Activated CD8-positive, alpha-beta memory T cell treated with anti-CD3 and anti-CD28 coated beads, Interleukin-2, amount 10 ng/mL, durations not matched to agents 7 days and 5 days (primary cell): ENCODE measurements at places on chromosomes 1 and 21. TPM values are rescaled to one million over a fixed set of nuclear protein-coding genes. Genes with fewer than 3 reads are reported as not detected.
A peak's percentile ranks its signal among the peaks of the same experiment; 100 is the strongest.

DNA sequence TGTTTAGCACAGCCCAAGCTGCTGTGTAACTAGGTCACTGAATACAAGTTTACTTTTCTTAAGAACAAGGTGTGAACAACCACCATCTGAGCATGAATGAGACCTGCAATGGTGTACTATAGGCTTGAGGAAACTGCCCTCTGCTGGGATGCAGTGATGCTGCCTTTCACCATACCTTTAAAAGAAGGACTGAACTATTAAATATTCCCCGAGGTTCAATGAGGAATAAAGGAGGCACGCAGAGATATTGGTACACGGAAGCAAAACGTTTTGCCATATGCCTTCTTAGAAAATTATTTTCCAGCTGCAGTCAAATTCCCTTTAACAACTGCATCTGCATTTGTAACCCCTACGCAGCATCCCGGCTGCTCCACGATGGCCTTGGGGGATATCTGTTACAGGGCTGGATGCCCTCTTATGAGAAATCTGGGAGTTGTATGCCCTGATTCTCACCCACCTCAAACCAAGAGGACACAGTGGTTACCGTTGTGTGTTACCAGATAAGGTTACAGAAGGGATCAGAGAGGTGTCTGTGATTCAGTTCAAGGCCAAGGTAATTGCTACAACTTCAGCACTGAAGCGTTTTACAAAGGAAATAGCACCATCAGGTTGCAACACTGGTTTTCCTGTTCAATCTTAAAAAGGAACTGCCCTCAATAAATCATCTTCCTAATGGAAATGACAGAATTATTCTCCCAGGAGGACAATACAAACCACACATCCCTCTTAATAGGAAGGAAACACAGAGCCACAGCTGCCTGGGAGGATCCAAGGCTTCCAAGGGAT lies 470.5 kb downstream of the LTN1 start:
- H3K27ac ChIP-seq: no peak overlapping the region
- no peak overlapping the region for H3K4me3 ChIP-seq
- DNase-seq: no peak
- no peaks in the 10 kb centered on the region for H3K36me3 ChIP-seq
- H3K4me1 ChIP-seq: peaks cover 3% of the 10 kb centered on the region

DNA sequence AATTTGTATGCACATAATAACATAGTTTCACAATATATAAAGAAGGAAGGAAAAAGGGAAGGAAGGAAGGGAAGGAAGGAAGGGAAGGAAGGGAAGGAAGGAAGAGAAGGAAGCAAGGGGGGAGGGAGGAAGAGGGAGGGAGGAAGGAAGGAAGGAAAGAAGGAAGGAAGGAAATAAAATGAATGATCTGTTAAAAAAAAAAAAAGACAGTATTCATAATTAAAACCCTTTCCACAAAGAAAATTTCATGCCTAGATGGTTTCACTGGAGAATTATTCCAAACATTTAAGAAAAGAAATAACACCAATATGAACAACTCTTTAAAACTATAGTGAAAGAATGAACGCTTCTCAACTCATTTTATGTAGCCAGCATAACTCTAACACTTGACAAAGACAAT lies 44.8 kb downstream of the CDKN2C start:
- no peaks in the 10 kb centered on the region for H3K36me3 ChIP-seq
- H3K4me1 ChIP-seq: no peaks in the 10 kb centered on the region
- H3K4me3 ChIP-seq: no peak overlapping the region

GRCh38 chr1:173421286-173421685 lies 55.8 kb upstream of the PRDX6 start:
- H3K4me3 ChIP-seq: no peak overlapping the region
- no peaks in the 10 kb centered on the region for H3K36me3 ChIP-seq
- peaks cover 7% of the 10 kb centered on the region for H3K4me1 ChIP-seq
- DNase-seq: no peak
- H3K27ac ChIP-seq: no peak overlapping the region

DNA sequence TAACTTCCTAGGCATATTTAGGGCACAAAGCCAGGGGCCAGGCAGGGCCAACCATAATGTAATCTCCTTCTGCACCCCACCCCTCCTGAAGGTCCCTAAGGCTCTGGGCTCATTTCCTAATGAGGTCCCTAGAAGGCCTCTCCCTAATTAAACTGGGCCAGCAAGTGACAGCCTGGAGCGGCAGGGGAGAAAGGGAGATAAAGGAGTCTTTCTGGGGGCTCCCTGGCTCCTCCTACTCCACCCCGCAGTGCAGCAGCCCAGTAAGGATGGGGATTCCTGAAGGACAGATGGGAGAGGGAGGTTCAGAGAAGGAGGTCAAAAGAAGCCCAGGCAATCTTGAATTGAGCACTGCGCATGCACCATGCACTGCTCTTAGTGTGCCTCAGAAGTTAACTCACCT lies 12.8 kb downstream of the LRP8 start:
- H3K4me1 ChIP-seq: peaks cover 4% of the 10 kb centered on the region
- no peaks in the 10 kb centered on the region for H3K27me3 ChIP-seq

GRCh38 chr21:38784458-38785266 lies 21.1 kb upstream of the ETS2 start:
- H3K27ac ChIP-seq: no peak overlapping the region
- H3K27me3 ChIP-seq: peaks cover 2% of the 10 kb centered on the region
- no peak overlapping the region for H3K4me3 ChIP-seq
- peaks cover 18% of the 10 kb centered on the region for H3K4me1 ChIP-seq
- H3K36me3 ChIP-seq: peaks cover 20% of the 10 kb centered on the region

GRCh38 chr21:28770867-28771661 lies 221.6 kb downstream of the LTN1 start:
- peaks cover 47% of the 10 kb centered on the region for H3K4me1 ChIP-seq
- H3K27ac ChIP-seq: no peak overlapping the region
- no peaks in the 10 kb centered on the region for H3K27me3 ChIP-seq
- H3K36me3 ChIP-seq: peaks cover 40% of the 10 kb centered on the region

GRCh38 chr1:108560874-108561459 lies 1.1 kb downstream of the EEIG2 start:
- no peaks in the 10 kb centered on the region for H3K27me3 ChIP-seq
- H3K27ac ChIP-seq: peak overlapping the region; percentile 88
- peaks cover 43% of the 10 kb centered on the region for H3K4me1 ChIP-seq
- DNase-seq: peak; percentile 76
- no peaks in the 10 kb centered on the region for H3K36me3 ChIP-seq

DNA sequence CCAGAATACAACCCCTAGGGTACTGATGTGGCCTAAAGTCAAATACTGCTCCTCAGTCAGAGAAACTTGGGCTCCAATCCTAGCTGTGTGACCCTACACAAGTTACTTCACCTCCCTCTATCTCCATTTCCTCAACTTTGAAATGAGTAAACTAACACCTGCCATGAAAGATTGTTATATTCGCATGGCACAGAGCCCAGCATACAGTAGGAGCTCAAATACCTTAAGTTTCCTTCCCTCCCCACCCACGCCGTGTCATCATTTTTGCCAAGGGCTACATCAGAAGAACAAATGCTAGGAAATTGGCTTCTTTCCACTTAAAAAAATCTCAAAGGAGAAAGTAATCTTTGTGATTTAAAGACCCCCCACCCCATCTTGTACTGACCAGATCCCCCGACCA lies 22.2 kb upstream of the ZNF362 start:
- no peaks in the 10 kb centered on the region for H3K36me3 ChIP-seq
- DNase-seq: no peak
- H3K4me1 ChIP-seq: peaks cover 17% of the 10 kb centered on the region
- H3K27me3 ChIP-seq: no peaks in the 10 kb centered on the region
- H3K4me3 ChIP-seq: no peak overlapping the region

DNA sequence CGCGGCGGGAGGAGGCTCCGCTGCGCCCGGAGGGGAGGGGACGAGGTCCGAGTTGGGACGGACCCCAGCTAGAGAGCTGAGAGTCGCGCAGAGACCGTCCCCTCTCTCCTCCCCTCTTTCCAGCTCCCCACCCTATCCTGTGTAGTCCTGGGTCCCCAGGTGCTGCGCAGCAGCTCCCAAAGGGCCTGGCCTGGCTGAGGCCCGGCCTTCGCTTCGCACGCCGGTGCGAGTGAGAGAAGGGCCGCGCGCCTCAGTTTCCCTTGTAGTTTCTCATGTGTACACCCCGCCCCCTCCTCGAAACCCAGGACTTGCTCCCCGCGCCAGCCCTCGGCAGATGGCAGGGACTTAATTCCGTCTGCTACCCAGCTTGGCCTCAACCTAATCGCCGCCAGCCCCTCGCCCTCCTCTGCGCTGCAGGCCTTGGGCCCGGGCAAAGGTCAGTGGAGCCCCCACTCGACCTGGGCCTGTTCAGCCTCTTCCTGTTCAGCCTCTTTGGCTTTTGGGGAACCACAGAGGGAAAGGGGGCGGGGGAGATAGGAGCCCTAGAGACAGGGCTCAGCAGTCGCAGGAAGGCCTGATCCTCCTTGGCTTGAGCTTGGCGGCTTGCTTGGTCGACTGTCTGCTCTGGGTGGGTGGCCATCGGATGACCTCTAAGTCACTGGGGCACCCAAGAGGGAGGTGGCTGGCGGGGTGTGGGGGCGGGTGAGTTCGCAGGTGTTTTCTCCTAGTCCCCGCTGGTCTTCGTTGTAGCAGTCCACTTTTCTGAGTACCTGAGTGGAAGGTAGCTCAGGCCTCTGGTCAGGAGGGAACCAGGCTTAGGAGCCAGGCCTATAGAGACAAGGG lies 1.0 kb downstream of the ZNF687 start:
- H3K4me1 ChIP-seq: peaks cover 23% of the 10 kb centered on the region
- H3K27ac ChIP-seq: peak overlapping the region; percentile 91
- DNase-seq: peak; percentile 60
- peaks cover 9% of the 10 kb centered on the region for H3K36me3 ChIP-seq

DNA sequence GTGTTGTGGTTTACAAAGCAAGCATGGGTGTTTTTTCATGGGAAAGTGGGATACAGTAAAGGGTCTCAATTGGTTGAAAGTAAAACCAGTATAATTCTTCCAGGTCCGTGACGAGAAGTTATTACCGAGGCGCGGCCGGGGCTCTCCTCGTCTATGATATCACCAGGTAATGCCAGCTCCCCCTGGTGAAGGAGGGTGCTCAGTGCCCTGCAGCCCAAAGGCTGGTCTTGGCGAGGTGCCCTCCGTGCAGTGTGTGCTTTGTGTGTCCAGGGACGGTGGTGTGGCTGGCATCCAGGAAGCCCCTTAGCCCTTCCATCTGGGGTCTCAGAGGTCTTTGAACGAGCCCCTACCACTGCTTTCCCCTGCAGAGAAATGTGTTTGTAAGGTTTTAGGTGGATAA lies 24.8 kb downstream of the RAB4A start:
- DNase-seq: no peak
- H3K27me3 ChIP-seq: no peaks in the 10 kb centered on the region
- no peaks in the 10 kb centered on the region for H3K4me1 ChIP-seq
- no peak overlapping the region for H3K27ac ChIP-seq

- no peaks in the 10 kb centered on the region for H3K27me3 ChIP-seq
- no peaks in the 10 kb centered on the region for H3K36me3 ChIP-seq
- H3K27ac ChIP-seq: no peak overlapping the region
- DNase-seq: no peak
Measured at GRCh38 chr1:77371396-77371795, 89.6 kb downstream of the AK5 start.

DNA sequence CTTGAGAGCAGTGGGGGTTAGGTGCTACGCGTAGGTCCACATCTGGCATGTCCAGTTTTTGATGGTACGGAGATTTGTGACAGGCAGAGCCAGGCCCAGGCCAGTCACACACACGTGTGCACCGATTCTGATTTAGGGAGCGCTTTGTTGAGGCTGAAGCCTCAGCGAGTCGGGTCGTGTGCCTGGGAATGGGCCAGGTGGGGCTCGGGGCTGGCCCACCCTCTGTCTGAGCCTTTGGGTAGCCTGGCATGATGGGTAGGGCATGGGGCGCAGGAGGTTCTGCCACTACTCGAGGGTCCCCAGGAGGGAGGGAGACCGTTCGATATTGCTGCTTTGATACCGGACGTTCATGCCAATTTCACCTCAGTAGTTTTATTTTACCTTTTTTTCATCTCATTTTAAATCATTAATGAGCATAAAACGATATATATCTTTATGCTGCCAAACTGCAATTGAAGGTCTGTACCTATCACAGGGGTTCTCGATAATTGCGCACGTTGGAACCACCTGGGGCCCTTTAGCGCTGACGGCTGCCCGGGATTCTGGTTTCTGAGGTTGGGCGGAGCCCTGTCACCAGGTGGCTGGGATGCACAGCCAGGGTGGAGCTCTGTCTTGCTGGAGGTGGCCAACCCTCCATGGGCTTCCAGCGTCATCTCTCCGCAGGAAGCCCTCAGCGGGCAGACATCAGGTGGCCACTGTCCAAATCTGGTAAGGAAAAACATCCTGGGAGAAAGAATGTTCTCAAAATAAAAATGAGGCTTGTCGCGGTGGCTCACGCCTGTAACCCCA lies 71.9 kb downstream of the SCCPDH start:
- H3K4me1 ChIP-seq: no peaks in the 10 kb centered on the region
- H3K27ac ChIP-seq: no peak overlapping the region
- H3K36me3 ChIP-seq: no peaks in the 10 kb centered on the region
- no peak overlapping the region for H3K4me3 ChIP-seq
- H3K27me3 ChIP-seq: no peaks in the 10 kb centered on the region

GRCh38 chr1:116076831-116077230 lies 34.4 kb upstream of the MAB21L3 start:
- H3K4me1 ChIP-seq: no peaks in the 10 kb centered on the region
- no peak overlapping the region for H3K27ac ChIP-seq
- H3K27me3 ChIP-seq: peaks cover 11% of the 10 kb centered on the region
- no peaks in the 10 kb centered on the region for H3K36me3 ChIP-seq

- H3K4me3 ChIP-seq: no peak overlapping the region
- H3K27me3 ChIP-seq: no peaks in the 10 kb centered on the region
- peaks cover 18% of the 10 kb centered on the region for H3K36me3 ChIP-seq
Measured at GRCh38 chr1:42759114-42759513, 7.7 kb downstream of the P3H1 start.

DNA sequence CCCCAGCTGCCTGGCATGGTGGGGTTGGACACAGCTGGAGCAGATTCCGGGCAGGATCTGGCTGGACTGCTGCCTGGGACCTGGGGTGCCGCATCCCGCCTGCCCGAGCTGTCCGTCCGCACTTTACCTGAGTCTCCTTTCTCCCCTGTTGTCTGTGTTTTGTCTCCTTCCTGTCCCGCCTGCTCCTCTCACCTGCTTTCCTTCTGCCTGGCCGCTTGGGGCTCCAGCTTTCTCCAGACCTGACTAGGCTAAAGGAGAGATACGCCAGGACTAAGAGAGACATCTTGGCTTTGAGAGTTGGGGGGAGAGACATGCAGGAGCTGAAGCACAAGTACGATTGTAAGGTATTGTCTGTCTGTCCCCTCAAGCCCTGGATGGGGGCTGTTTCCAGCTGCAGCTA lies 73.3 kb downstream of the ARHGEF10L start:
- H3K4me1 ChIP-seq: no peaks in the 10 kb centered on the region
- no peak overlapping the region for H3K4me3 ChIP-seq
- no peaks in the 10 kb centered on the region for H3K27me3 ChIP-seq
- no peaks in the 10 kb centered on the region for H3K36me3 ChIP-seq
- no peak for DNase-seq

GRCh38 chr1:218347336-218347722 lies 2.2 kb downstream of the TGFB2 start:
- no peak overlapping the region for H3K27ac ChIP-seq
- H3K27me3 ChIP-seq: peaks cover 49% of the 10 kb centered on the region
- no peaks in the 10 kb centered on the region for H3K36me3 ChIP-seq
- H3K4me3 ChIP-seq: no peak overlapping the region

The POFUT2 gene
- total RNA-seq: 19.5 TPM

The KIAA0040 gene
- total RNA-seq: 64.3 TPM

The YRDC gene
- 28.6 TPM for total RNA-seq

The SLC19A2 gene
- 7.8 TPM for total RNA-seq

The SIK1 gene
- 7.8 TPM for total RNA-seq

The LCE1B gene
- not detected for total RNA-seq

The NHLH1 gene
- 0.35 TPM for total RNA-seq

The NOS1AP gene
- total RNA-seq: not detected

The NFASC gene
- 0.14 TPM for total RNA-seq

The SMCP gene
- total RNA-seq: not detected
